Activated T-helper 1 cell treated with anti-CD3 and anti-CD28 coated beads, Interleukin-12 subunit alpha, Interleukin-12 subunit beta, Interleukin-2, Interleukin-4 antibody, amounts not matched to agents 30 ng/mL and 10 ng/mL and 1 ng/mL, durations not matched to agents 14 hours and 24 hours and 36 hours (primary cell): ENCODE measurements at places on chromosomes 1 and 21. TPM values are rescaled to one million over a fixed set of nuclear protein-coding genes. Genes with fewer than 3 reads are reported as not detected.

KLHDC8A gene
- not detected in 2 replicates for total RNA-seq

GRCh38 chr1:83086346-83086745 is 912.6 kb downstream of the TTLL7 start:
- no peak overlapping the region for H3K27ac ChIP-seq
- no peaks in the 10 kb centered on the region for H3K36me3 ChIP-seq
- no peaks in the 10 kb centered on the region for H3K27me3 ChIP-seq
- DNase-seq = no peak

DNA sequence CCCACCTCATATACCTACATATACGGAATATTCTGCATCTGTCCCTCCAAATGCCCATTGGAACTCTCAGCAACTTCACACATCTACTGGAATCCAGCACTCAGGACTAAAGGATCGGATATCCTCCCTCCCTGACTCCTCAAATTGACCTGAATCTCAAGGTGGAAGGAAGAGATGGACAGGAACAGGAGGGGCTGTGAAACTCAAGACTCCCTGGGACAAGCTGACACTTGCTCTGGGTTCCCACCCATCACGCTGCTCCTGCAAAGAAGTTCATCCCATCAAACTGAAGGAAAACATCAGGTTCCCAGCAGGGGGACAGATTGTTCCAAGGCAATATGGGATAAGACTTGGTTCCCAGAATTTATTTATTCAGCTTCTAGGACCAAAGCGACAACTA is 30.3 kb upstream of the TIAM1 start:
- no peak overlapping the region for H3K27ac ChIP-seq
- peaks cover 4% of the 10 kb centered on the region for H3K27me3 ChIP-seq
- no peak for DNase-seq
- H3K36me3 ChIP-seq = peaks cover 4% of the 10 kb centered on the region
- peaks cover 19% of the 10 kb centered on the region for H3K4me1 ChIP-seq

MEX3A gene
- total RNA-seq = 0.27 and 0.41 TPM in 2 replicates

LCE6A gene
- not detected in 2 replicates for total RNA-seq

DUSP23 gene
- total RNA-seq = 22.4 and 23.4 TPM in 2 replicates

DNA sequence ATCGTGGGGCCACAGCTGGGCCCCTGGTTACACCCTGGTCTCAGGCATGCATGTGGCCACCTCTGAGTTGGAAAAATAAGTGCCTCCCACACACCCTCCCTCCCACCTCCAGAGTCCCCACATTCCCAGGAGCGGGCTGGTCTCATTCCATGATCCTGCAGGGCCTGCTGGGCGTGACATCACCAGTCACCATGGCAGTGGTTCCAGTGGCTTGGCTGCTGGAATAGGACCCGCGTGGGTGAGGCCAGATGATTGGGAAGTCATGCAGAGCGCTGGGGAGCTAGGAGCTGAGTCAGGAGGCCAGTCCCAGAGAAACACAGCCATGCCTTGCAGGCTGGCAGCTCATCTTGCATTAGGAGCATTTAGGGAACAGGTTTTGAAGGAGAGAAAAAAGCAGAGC is 125.4 kb upstream of the TMEM51 start:
- no peak overlapping the region for H3K4me3 ChIP-seq
- H3K4me1 ChIP-seq = no peaks in the 10 kb centered on the region
- H3K36me3 ChIP-seq = no peaks in the 10 kb centered on the region

DNA sequence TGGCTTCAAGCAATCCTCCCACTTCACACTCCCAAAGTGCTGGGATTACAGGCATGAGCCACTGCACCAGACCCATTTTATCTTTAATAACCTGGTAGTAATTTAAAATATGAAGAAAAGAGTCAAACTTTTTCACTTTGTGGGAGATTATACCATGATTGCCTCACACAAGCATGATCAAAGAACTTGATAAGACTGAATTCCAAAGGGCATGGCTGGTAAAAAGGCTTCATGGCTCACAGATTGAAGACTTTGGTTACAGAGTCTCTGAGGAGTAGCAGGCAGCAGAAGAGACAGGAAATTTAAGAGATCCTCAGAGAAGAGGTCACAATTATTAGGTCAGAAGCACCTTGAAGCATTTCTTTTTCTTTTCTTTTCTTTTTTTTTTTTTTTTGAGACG is 16.4 kb upstream of the RGSL1 start:
- peaks cover 19% of the 10 kb centered on the region for H3K4me1 ChIP-seq
- H3K27me3 ChIP-seq = peaks cover 4% of the 10 kb centered on the region
- no peak overlapping the region for H3K4me3 ChIP-seq
- DNase-seq = no peak
- no peaks in the 10 kb centered on the region for H3K36me3 ChIP-seq
- H3K27ac ChIP-seq = no peak overlapping the region

DNA sequence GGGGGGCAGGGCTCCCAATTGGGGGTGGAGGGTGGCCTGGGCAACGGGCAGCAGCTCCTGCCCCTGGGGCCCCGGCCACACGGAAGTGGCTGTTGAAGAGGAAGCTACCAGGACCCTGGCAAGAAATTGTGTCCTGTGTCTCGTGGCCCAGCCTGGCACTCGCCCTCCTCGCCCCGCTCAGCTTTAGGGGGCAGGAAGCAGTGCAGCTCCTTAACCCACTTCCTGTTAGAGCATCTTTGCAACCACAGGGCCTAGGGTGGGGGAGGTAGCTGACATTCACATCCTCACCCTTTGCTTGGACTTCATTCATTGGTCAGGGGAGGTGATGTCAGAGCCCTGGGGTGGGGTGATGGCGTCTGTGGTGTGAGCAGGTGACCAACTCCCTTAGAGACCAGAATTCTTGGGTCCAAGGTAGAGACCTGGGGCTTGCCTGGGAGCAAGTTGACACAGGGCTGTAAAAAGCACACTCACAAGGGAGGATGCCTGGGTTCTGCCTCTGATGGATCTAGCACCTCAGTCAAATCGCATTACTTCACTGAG is at the start of gene ARHGAP30:
TSS of gene ARHGAP30 (minus strand) at position 161 of the 540 bp plus-strand sequence. CDS start 267 bp downstream, outside the sequence.
- peak; percentile 84 for DNase-seq
- H3K27me3 ChIP-seq = no peaks in the 10 kb centered on the region
- peaks cover 59% of the 10 kb centered on the region for H3K4me1 ChIP-seq
- H3K4me3 ChIP-seq = peak within 1 kb of the TSS; percentile 96
- H3K27ac ChIP-seq = peak within 1 kb of the TSS; percentile 99
- peaks cover 22% of the 10 kb centered on the region for H3K36me3 ChIP-seq

DNA sequence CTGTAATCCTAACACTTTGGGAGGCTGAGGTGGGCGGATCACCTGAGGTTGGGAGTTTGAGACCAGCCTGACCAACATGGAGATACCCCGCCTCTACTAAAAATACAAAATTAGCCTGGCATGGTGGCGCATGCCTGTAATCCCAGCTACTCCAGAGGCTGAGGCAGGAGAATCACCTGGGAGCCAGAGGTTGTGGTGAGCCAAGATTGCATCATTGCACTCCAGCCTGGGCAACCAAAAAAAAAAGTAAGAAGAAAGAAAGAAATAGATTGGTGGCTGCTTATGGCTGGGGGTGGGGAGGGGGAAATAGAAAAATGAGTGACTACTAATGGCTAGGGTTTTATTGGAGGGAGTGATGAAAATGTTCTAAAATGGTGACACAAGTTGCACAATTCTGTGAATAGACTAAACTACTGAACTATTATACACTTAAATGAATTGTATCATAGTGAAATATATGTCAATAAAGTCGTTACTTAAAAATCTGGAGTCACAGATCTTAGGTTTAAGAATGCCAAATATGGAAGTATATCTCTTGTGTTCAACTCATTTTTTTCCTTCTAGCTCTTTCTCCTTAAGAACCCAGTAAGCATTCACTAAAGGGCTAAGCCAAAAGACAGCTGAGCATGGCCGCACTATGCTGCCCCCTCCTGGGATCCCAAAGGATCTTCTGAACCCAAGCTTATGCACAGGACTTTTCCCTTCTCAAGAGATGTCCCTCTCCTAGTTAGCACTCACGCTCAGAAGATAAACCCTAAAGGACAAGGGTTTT is 3.2 kb upstream of the NPL start:
- H3K4me3 ChIP-seq = no peak overlapping the region
- H3K36me3 ChIP-seq = no peaks in the 10 kb centered on the region
- peak; percentile 11 for DNase-seq

DNA sequence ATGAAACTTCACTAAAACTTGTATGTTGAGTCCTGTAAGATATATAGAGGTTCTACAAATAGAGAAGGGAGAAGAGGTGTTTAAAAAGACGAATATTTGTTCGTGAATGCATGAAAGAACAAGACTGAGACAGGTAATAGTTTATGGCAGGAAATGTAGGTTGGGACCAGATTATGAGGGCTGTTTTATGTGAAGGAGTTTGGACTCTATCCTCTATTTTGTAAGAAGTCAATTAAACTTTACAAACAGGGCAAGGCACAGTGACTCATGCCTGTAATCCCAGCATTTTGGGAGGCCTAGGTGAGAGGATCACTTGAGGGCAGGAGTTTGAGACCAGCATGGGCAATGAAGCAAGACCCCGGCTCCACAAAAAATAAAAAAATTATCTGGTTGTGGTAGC is 5.7 kb downstream of the SLC35A3 start:
- H3K27me3 ChIP-seq = no peaks in the 10 kb centered on the region
- H3K4me1 ChIP-seq = peaks cover 11% of the 10 kb centered on the region
- no peak for DNase-seq
- peaks cover 4% of the 10 kb centered on the region for H3K36me3 ChIP-seq
- no peak overlapping the region for H3K27ac ChIP-seq
- H3K4me3 ChIP-seq = no peak overlapping the region

- H3K36me3 ChIP-seq = peaks cover 46% of the 10 kb centered on the region
- no peaks in the 10 kb centered on the region for H3K27me3 ChIP-seq
- H3K4me1 ChIP-seq = peaks cover 88% of the 10 kb centered on the region
- peak overlapping the region; percentile 90 for H3K27ac ChIP-seq
- peak overlapping the region; percentile 64 for H3K4me3 ChIP-seq
- DNase-seq = peak; percentile 55
Observed at GRCh38 chr1:169692756-169693460, 18.5 kb downstream of the SELL start.

RNF223 gene
- total RNA-seq = 0.10 TPM in 1 of 2 replicates, not detected in the other

GRCh38 chr1:115832651-115833050 is 8.3 kb downstream of the NHLH2 start:
- DNase-seq = no peak
- H3K27me3 ChIP-seq = peaks cover 44% of the 10 kb centered on the region
- no peaks in the 10 kb centered on the region for H3K36me3 ChIP-seq

OR10Z1 gene
- total RNA-seq = not detected in 2 replicates

DNA sequence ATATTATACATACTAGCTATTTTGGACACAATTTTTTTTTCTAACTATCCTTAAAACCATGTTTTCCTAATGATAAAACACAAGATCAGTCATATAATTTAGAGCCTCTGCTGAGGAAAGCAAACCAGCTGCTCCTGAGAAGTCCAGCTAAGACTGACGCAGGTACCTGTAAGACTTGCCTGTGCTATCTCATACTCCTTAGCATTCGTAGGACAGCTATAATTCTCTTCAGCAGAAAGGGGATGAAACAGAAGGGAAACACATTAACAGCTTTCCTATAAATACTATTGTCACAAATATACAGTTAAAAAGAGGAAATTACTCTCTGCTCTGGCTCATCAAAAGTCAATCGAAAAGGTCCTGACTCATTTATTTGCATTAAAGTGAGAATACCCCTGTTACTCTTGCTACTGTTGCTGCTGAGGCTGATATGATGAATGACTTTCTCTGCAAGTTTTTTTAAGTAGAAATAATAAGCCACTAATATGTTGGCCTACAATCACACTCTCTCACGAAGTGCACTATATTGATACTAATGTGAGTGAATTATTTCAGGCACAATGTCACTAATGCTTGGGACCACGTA is 757.1 kb downstream of the KCNT2 start:
- no peaks in the 10 kb centered on the region for H3K36me3 ChIP-seq
- no peak overlapping the region for H3K27ac ChIP-seq
- no peak for DNase-seq
- H3K4me3 ChIP-seq = no peak overlapping the region

EFNA1 gene
- total RNA-seq = not detected in 2 replicates

GRCh38 chr1:117339866-117340700 is 27.2 kb upstream of the MAN1A2 start:
- H3K36me3 ChIP-seq = no peaks in the 10 kb centered on the region
- DNase-seq = no peak
- no peak overlapping the region for H3K4me3 ChIP-seq
- H3K4me1 ChIP-seq = peaks cover 20% of the 10 kb centered on the region
- H3K27ac ChIP-seq = no peak overlapping the region
- H3K27me3 ChIP-seq = no peaks in the 10 kb centered on the region

UBASH3A gene
- total RNA-seq = 69.1 and 70.8 TPM in 2 replicates
